Activated CD8-positive, alpha-beta memory T cell treated with anti-CD3 and anti-CD28 coated beads for 1 hour (primary cell): ENCODE measurements at places on chromosomes 7 and 10.

GRCh38 chr10:132336064-132336746 lies 4.2 kb downstream of the LRRC27 start:
- DNase-seq: no peak

- no peak for DNase-seq
Observed at GRCh38 chr10:11440250-11441150, 170.9 kb downstream of the USP6NL start.

- DNase-seq: no peak
Observed at GRCh38 chr10:43404704-43405084, 4.3 kb downstream of the HNRNPF start.

GRCh38 chr10:131771634-131772358 lies 129.0 kb upstream of the PPP2R2D start:
- no peak for DNase-seq
